ENCODE measurements at places on chromosomes 3 and 15.

- DNase-seq: no peak
Measured at GRCh38 chr3:42376344-42376798, 34.0 kb downstream of the LYZL4 start.

- peak; percentile 52 for DNase-seq
Measured at GRCh38 chr15:96326328-96327154, 4.0 kb upstream of the NR2F2 start.

- no peak for DNase-seq
Measured at GRCh38 chr15:57923750-57924149, 141.8 kb downstream of the ALDH1A2 start.

GRCh38 chr3:27696906-27697305 is 25.2 kb downstream of the EOMES start:
- DNase-seq: no peak

DNA sequence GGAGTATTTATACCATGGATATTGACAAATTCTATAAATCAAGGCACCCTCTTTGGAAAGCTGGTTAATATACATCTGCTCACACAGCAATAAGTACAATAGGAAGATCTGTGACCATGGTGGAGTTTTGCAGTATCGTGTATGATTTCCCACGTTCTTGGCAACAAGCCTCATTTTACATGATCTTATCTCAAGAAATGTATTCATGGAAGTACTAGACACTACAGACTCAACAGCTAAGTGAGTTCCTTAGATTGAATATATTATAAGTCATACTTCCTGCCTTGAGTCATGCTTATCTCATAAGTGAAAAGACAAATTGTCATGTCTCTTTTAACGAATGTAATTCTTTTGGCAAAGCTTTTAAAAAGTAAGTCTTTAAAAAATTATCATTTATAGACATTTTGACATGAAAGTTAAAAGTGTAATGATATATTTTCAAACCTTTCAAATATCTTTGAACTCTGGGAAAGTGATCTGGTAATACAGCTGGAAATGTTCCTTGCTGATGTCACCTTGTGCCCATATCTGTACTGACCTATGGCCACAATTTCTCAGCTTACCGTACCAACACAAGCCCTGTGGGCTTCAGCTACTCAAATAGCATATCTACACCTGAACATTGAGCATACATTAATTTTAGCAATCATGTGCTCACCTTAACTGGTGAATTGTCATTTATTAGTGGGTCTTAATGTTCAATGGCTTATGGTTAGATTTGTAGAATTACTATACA is 130.3 kb upstream of the TMC3 start:
- no peak for DNase-seq

- no peak for DNase-seq
Measured at GRCh38 chr3:50003824-50004223, 63.9 kb downstream of the RBM6 start.

DNA sequence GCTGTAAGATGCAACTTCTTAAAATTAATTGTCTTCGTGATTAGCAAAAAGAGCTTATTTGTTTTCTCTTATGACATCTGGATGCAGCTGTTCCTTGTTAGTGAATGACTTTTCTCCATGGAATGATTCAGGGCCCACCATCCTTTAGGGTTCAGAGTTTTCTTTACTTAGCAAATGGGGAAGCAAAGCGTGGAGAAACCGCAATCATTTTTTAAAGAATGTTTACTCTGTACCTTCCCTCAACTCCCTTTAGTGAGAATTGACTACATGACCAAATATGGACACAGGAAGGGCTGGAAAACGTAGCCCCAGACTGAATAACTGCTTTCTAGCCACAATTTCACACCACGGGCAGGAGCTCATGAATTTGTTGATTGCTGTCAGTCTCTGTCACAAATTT is 130.1 kb downstream of the EDEM1 start:
- DNase-seq: no peak

GRCh38 chr15:40841741-40842140 is 2.1 kb upstream of the SPINT1 start:
- DNase-seq: no peak

DNA sequence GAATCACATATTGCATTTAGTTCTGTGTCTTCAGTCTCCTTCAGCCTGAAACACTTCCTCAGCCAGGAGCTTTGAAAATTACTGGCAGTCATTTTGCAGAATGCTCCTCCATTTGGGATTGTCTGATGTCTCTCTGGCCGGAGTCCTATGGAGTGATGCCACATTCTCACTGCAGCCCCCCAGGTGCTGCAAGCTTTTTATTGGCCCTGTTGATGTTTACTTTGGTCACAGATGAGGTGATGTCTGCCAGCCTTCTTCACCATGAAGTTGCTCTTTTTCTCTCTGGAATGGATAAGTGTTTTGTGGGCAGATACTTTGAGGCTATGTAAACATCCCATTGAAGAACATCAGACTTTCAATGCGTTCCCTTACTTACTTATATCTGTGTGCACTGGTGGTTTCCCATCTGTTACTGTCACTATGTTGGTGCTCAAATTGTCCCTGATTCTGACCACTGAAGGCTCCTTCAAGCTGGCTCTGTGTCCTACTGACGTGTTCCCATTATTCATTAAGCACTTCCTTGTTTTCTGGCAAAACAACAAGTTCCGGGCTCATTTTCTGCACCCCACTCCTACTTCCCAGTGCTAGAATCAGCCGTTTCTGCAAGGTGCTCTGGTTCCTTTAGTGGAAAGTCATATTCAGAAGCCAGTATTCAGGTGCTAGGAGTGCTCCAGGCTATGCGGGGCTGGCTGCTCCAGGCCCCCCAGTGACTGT is 1.4 kb upstream of the CLEC3B start:
- no peak for DNase-seq

GRCh38 chr15:33460166-33460805 is 149.5 kb downstream of the RYR3 start:
- no peak for DNase-seq

- no peak for DNase-seq
Measured at GRCh38 chr3:13158871-13159270, 85.6 kb upstream of the IQSEC1 start.

DNA sequence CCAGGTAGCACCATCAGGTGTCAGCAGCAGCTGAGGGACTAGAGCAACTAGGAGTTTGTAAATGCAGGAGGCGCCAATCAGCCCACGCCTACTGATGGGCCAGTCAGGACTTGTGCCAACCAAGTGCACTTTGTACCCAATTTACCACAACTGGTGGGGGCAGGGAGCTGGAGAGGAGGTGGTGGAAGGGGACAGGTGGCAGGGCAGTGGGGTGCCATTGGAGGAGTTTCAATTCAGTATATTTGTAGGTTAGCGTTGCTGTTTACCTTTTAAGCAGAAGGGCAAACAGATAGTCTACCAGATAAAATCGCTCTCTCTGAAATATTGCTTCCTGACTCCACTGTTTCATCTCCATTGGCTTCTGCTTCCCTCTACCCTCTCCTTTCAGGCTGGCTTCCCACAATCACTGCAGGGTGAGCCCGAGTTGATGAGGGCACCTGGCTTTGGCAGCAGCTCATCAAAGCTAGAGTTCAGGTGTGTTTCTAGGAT is 75.7 kb downstream of the TRIM69 start:
- no peak for DNase-seq
